NAMALWA (cell line): ENCODE measurements at places on chromosomes 4 and X.
A peak's percentile ranks its signal among the peaks of the same experiment; 100 is the strongest.

GRCh38 chrX:48695534-48695896, 1.0 kb upstream of the SUV39H1 start:
- DNase-seq: no peak

GRCh38 chr4:9988933-9989332, 32.4 kb downstream of the SLC2A9 start:
- DNase-seq: no peak

- DNase-seq: no peak
These were observed 46.1 kb downstream of the C4orf46 start for GRCh38 chr4:158625544-158625943.

- DNase-seq: no peak
These were observed 116.1 kb downstream of the SHROOM3 start for GRCh38 chr4:76550966-76551780.

DNA sequence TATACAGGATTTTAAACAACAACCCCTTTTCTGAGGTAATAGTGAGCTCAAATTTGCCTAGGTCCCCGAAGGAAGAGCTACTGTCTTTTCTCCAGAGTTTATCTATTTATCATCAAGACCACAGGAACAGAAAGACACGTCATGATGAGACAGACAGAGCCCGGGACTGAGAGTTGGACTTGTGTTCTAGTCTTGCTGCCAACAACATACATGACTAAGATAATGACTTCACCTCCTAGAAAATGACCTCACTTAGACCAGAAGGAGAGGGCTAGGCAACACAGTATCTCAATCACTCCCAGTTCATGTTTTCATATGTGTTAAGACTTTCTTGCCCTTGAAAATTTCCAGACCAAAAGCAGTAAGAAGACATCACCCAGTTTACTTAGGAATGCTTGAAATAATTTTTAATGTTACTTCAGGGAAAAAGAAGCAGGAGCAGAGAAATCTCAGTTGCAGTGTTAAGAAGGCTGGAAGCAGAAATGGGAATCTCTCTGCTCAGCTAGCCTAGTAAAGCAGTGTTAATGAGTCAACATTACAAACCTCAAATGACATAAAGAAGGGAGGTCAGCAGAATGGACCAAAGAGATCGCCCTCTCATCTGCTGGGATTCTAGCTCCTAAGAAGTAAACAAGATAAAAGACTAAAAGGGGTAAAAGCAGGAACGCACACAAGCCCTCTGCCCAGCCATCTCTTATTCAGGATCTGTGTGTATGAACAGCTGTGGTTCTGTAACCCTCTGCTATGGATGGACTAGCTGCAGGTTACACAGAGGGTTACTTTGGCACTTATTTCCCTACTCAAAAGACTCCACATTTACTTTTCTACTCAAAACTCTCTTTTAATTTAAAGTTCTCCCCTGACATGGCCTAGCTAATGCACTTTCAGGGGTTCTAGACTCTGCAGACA, 24.8 kb downstream of the PDGFC start:
- no peak for DNase-seq

- DNase-seq: no peak
These were observed 666 bp downstream of the CCDC158 start for GRCh38 chr4:76420188-76420761.

- DNase-seq: peak; percentile 66
These were observed 143.6 kb downstream of the TMEM164 start for GRCh38 chrX:110146521-110146920.

- no peak for DNase-seq
These were observed 12.8 kb downstream of the AFF1 start for GRCh38 chr4:86947501-86948120.

GRCh38 chr4:109171070-109171469, 131.4 kb downstream of the COL25A1 start:
- no peak for DNase-seq

DNA sequence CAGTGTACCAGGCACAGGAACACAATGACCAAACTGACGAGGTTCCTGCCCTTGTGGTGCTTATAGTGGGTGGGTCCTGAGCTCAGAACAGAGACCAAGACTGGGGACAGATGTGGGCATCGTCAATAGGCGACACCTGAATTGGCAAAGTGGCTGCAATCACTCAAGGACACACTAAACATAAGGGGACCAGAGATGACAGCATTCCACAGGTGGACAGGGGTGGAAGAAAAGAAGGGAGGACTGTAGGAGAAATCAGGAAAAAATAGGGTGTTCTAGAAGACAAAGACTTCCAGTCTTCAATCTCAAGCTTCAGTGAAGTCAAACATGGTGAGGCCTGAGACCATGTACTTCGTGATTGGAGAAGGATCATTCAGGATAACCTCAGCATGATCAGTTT, 5.8 kb downstream of the SH3KBP1 start:
- no peak for DNase-seq

- DNase-seq: no peak
These were observed 21.5 kb upstream of the HTRA3 start for GRCh38 chr4:8248091-8248490.

DNA sequence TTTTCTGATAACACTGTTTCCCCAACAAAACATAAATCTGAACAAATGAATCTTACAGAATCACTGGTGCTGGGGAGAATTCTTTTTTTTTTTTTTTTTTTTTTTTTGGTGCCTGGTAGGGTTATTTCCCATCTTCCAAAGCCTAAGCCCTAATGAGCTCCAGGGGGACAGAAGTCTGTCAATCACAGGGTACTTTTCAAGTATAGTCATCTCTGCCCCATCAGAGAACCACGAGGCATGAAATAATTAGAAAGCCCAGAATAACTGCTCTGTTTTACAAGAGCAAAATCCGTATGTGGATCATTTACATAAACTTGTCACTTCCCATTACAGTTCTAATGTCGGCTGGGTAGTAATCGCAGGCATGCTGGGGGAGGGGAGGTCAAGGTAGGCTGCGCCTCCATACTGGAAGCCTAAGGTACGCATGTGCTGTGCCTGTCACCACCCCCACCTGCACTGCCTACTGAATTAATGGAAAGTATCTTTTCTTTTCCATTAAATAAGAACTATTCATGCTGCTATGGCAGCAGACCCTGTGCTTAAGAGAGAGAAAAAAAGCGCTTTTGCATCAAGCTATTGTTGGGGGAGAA, 164.7 kb upstream of the LEF1 start:
- DNase-seq: no peak

DNA sequence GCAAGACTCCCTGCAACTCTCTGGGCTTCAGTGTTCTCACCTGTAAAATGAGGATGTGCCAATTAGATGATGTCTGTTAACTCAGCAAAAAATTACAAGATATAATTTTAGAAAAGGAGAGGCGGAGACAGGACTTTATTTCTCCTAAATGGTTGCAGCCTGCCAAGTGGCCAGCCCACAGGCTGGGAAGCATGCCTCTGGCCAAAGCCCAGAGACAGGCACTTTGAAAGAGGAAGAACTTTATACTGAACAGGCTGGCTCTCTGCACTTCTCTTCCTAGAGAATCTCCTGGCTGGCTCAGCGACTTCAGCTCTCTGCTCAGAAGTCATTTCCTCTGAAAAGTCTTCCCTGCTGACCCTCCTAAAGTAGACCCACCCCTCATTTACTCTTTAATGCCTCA, 3.7 kb downstream of the PRDM5 start:
- no peak for DNase-seq
